ENCODE measurements at places on chromosomes 5 and 9.
A peak's percentile ranks its signal among the peaks of the same experiment; 100 is the strongest.

GRCh38 chr9:72539824-72540347 is 18.5 kb downstream of the TMC1 start:
- no peak for DNase-seq

GRCh38 chr9:75372499-75373268 is 284.4 kb downstream of the OSTF1 start:
- no peak for DNase-seq

DNA sequence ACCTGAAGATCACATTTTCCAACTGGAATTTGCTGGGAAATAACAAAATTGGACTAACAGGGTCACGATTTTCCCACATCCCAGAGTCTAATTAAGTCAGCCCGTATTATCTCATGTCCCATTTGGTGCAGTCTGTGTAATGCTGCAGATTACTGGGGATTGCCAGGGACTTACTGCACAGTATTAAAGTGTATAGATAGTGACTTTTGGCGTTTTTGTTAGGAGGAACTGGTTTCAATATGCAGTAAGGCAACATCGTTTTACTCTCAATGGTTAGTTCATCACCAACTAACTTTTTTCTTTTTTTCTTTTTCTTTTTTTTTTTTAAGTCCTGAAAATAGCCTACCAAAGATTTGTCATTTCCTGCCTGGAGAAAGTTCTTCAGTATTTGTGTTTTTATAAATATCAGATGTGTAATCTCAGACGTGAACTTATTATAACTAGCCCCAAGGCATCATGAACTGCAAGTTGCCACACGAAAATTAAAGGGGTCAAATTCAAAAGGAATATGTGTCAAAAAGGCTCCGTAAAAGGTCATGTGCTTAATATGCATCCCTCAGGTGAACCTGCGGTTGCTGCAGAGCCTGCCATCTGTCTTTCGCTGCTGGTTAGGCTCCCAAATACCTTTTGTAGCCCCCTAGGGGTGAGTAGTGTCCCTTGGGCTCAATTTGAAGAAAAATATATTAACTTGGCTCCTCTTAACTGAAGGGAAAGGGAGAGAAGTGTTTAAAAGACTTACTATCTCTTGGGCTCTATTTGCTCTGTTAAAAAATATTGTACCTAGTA is 176.7 kb upstream of the ADAMTSL1 start:
- DNase-seq = no peak

- DNase-seq = no peak
These were observed 28.9 kb upstream of the ALDH1B1 start for GRCh38 chr9:38363589-38363925.

- no peak for DNase-seq
These were observed at the start of gene LCN10 for GRCh38 chr9:136742591-136743391. TSS of gene LCN10 (minus strand) at chr9:136742940. CDS start at chr9:136742903, 37 bp downstream.

DNA sequence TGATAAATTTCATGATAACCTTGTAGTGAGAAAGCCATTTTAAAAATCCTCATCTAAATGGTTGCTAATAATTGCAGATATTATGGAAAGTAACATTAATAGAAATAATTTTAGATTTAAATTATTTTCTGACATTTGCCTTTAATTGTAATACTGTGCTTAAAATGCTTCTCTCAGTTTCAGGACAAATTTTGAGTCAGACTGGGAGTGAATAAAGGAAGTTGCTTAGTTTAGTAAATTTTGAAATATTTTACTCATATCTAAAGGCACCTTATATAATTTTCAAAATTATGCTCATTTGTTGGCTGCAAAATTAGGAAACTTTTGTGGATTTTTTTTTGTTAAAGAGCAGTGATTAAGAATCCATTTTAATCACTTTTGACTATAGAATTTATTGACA is 93.8 kb downstream of the CSNK1G3 start:
- no peak for DNase-seq

DNA sequence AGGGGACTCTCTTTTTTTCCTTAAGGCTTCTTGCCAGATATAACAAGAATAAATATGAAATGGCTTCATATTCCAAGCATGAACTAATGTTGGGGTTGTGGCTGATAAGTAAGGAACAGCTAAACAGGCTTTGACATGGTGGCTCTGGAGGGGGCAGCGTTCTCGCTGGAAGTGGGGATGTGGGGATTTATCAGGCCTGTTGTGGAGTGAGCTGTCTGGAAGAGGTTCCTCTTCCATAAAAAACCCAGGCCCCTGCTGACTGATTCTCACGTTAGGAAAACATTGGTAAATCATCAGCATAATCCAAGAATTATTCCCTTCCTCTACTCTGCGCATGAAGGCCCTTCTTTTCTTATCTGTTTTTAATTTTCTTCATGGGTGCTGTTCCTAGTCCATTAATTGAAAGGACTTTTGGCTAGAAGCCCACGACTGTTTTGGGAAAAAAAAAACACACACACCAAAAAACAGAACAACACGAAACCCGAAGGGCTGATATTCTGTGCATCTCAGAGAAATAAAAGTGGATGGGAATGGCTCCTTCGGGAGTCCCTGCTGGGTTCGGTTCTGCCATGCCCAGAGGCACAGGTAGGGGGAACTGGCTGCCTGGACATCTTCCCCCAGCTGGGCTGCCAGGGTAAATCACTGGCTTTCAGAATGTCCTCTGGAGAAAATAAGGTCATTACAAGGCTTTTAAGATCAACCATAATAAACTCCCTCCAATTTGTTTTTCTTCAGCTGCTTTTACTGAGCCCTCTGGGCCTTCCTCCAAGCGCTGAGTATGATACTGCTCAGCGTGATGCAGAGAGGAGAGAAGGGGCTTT is 297.0 kb downstream of the SLIT3 start:
- no peak for DNase-seq

DNA sequence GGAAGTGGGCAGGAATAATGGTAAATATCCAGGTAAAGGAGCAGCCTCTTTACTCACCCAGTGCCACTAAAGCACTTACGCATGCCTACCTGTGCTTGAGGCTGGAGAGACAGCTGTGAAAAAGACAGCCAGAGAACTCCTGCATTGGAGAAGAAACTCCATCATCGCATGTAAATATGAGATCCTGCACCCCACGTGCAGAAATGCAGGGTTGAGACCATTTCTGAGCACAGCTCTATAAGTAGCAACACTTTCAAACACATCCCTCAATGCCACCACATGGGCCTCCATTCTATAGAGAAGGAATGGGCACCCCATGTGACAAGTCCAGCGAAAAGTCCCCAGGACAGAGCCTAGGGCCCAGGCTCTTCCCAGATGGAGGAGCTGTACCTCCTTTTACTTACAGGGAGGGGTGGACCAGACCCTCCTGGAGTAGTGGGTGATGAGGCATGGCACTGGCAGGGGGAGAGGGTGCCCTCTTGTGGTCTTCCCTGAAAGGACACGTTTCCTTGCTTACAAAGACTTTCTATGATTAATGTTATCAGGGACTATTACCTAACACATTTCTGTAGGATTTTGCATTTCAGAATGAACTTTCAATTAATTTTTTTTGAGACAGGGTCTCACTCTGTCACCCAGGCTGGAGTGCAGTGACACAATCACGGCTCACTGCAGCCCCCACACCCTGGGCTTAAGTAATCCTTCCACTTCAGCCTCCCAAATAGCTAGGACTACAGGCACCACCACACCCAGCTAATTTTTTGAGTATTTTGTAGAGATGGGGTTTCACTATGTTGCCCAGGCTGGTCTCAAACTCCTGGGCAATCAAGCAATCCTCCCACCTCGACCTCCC is 55.3 kb upstream of the IL17B start:
- DNase-seq = peak; percentile 39

- no peak for DNase-seq
These were observed 38.3 kb upstream of the FBXW11 start for GRCh38 chr5:172044631-172045314.

- no peak for DNase-seq
These were observed 203.0 kb upstream of the VLDLR start for GRCh38 chr9:2418619-2419018.

DNA sequence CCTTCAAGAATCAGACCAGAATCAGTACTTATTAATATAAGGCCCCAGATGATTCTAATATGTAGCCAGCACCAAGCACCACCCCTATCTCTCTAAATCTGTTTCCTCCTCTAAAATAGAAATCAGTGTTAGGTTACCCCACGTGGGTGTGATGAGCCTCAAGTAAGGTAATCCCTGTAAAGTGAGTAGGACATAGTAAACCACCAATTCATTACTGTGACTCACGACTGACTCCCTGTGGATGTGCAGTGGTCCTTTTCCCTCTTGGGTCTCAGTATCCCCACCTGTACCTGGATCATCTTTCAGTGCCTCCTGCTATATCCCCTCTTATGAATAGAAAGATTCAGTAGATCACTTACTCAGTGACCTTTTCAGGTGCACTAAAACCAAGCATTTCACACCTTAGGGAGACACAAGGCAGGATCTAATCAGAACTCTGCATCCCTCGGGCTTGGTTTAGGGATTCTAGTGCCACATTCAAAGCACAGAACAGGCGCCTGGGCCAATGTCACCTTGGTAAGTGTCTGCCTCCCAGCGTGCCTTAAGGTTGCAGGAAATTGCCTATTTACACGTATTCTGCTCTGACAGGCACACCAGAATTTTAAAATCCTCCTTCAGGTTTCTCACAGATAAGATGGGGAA is 12.2 kb upstream of the ALDH1B1 start:
- DNase-seq = no peak

DNA sequence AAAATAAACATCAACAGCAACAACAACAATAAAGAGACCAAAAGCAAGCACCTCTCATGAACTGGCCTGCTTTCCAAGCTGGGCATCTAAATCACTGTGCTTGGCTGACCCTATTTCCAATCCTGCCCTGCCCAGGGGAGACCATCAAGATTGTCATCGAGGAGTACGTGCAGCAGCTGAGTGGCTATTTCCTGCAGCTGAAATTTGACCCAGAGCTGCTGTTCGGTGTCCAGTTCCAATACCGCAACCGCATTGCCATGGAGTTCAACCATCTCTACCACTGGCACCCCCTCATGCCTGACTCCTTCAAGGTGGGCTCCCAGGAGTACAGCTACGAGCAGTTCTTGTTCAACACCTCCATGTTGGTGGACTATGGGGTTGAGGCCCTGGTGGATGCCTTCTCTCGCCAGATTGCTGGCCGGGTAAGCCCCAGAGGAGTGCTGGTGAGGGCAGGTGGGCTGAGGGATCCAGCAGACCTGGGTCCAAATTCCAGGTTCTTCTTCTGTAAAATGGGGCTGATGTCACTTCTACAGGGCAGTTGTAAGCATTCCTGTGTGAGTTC is 15.6 kb downstream of the PTGS1 start:
- no peak for DNase-seq

DNA sequence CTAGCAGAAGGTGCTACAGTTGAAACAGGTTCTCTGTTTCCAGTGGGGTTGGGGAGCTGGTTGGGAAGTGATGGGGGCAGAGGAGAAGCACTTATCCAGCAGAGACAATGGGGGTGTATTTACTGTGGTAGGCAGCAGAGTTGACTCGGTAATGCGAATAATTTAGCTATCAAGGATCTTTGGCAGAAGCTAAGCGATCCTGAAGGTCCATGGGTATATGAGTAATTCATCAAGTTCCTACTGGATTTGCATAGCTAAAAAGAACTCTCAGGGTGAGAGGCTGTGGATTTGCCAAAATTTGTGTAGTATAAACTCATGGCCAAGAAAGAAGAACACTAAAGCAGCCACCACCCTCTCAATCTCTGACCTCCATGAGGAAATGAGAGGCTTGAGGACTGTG is 61.2 kb upstream of the EGFLAM start:
- DNase-seq = no peak

- DNase-seq = peak; percentile 14
These were observed 795 bp downstream of the NDUFAF2 start for GRCh38 chr5:60945813-60946187.

GRCh38 chr9:133532937-133533668 is 1.4 kb upstream of the ADAMTSL2 start:
- peak; percentile 80 for DNase-seq

DNA sequence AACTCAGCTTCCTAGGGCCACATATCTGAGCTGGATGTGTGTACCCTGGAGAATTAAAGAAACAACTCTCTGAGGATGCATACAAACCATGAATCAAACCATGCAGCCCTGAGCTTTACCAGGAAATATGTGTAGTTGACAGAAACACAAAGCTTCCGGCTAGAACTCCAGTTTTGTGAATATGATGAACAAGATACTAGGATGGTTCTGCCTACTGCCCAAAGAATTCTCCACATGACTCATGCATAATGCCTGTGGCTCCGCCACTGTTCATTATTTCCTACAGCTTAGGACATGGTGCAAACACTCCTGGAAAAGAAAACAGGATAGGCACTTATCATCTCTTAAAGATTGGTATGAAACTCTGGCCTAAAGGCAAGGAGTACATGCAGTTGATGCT is 343.4 kb downstream of the DNAH5 start:
- DNase-seq = no peak

- no peak for DNase-seq
These were observed 8.1 kb downstream of the BRD9 start for GRCh38 chr5:884345-885126.

- DNase-seq = no peak
These were observed 71.8 kb upstream of the PPARGC1B start for GRCh38 chr5:149658299-149658698.

DNA sequence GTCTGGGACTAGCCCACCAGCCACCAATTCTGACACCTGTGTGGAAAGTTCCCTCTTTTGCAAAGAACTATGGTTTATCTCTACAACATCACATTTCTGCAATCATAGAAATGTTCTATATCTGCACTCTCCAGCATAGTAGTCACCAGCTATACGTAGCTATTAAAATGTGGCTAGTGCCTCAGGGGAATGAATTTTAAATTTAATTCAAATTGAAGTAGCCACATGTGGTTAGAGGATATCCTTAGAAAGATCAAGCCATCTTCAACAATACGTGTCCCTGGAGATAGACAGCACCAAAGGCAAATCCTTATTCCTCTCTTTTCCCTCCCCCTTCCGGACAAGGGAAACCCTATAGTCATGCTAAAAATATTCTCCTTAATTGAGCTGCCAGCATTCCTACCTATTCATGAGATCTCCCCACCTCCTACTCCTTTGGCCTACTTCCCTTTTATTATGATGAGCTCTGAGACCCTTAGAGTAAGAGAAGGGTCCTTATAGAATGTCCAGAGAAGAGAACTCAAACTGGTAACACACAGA is 11.1 kb downstream of the LCP2 start:
- no peak for DNase-seq

All from hematopoietic multipotent progenitor cell (in vitro differentiated cells).